Lung (tissue), 17 donors: ENCODE measurements at places on chromosomes 11 and 22. TPM values are rescaled to one million over a fixed set of nuclear protein-coding genes. Genes with fewer than 3 reads are reported as not detected.

CSRP3 gene
- 0.07 TPM for polyA plus RNA-seq

LRP4 gene
- polyA plus RNA-seq = 2.5 TPM

VWCE gene
- 0.13 TPM for polyA plus RNA-seq

TSPAN18 gene
- polyA plus RNA-seq = 8.3 TPM

CCDC116 gene
- 0.73 TPM for polyA plus RNA-seq

DNA sequence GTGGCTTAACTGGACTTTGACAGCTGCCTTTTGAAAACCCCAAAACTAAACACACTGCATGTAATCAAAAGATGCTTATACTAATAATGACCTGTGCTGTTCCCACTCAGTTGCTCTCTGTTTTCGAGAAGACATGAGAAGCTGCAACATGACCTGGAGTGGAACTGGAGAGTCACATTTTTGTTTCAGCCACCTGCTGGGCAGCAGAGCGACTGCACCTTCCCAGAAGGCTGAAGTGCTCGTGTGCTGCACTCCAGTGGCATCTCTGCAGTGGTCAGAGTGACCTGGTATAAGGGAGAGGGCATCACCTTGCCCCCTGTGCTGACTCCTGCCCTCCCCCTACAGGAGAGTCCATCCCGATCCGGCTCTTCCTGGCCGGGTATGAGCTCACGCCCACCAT lies 8.6 kb downstream of the THYN1 start:
- DNase-seq = no peak

DNA sequence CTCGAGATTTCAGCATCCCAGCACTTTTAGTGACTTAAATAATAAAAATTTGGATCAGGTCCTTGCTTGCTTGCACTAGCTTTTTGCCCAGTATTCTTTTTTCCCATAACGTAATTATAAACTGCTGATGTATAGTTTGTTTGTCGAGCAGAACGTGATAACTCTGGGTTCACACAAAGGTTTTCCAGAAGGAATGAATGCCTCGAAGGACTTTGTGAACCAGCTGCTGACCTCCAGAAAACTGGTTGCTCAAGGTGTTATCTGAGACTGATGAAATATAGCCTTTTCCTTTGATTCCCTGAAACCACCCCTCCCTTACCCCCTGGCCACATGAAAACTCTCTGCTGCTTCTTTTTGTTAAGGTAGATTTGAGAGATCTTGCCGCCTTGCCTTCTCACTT lies 229.1 kb upstream of the CARD18 start:
- DNase-seq = peak; percentile 27

DNA sequence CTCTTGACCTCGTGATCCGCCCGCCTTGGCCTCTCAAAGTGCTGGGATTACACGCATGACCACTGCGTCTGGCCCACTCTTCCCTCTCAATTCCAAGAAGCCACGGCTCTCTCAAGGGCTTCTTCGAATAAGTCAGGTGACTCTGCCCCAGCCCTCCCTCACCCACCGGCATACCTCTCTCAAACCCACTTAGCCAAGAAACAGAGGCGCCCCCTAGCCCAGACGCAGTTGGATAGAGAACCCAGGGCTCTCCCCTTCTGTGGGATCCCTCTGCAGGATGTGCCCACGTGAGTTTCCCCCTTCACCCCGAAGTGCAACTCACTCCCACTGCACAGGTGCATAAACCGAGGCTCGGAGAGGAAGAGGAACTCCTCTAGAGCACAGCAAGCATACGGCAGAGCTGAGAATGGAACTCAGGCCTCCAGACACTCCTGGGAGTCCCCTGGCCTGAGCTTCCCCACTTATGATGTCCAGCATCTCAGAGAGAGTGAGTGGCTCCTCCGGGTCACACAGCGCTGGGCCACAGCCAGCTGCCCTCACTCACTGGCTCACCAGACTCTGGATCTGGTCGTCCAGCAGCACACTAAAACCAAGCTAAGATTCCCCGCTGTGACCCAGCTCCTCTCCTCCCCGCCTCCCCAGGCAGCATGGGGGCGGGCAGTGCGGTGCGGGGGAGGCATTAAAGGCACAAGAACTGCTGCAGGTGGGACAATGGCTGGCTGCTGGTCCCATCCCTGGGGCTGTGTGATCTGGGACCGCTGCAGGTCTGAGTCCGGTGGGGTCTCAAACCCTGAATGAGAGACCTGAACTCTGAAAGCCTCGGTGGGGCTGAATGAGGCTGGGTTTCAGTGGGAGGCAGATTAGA lies 16.8 kb upstream of the RGL4 start:
- no peak for DNase-seq

DNA sequence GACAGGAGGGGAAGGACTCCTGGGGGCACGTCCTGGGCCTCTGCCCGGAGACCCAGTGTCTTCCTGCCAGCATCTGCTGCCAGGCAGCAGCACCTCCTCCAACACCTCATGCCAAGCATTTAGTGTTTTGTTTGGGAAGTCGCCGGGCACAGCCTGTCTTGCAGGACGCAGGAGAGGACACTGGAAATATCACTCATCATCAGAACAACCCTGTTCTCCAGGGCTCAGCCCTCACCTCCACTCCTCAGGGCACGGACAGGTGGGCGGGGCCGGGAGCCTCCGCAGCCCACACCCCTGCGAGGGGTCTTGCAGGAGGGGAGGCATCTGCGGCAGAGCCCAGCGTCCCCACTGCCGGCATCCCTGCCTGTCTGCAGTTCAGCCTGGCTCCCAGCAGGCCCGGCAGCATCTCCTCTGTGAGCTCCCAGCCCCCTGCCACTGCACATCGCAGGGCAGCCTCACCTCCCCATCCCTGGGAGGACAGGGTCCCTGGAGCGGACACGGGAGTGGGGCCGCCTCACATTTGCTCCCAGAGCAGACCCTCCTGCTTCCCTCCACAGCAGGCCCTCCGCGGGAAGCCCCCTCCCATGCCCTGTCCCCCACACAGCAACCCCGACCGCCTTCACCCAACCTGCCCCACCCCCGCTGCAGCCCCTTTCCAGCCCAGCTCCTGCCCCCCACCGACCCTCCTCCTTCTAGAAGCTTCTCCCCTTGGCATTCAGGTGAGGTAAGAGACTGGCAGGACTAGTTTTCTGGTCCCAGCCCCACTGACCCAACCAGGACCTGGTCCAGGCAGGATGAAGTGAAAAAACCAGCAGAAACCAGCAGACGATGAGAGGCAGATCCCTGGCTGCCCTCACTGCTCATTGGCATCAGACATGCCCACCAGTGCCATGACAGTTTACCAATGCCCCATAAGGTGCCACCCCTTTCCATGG lies 72.7 kb downstream of the BRD1 start:
- DNase-seq = no peak

DNA sequence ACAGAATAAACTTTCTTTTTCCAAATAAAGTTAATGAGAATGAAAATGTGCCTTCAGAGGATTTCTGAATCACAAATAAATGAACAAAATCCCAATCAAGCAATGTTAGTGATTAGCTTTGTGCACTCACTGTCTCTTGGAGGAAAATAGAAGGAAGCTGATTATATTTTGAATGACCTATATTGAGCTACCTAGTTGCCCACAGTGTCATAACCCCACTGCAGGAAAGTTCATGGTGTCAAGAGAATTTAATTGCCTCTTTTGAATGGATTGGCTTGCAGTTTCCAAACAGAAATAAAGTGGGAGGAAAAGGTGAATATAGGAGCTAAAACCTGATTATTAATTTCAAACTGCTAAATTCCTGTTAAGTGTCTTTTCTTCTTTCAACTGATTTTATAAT lies 515.9 kb downstream of the JRKL start:
- no peak for DNase-seq

GRCh38 chr11:28981381-28981780 lies 873.2 kb downstream of the METTL15 start:
- no peak for DNase-seq

DNA sequence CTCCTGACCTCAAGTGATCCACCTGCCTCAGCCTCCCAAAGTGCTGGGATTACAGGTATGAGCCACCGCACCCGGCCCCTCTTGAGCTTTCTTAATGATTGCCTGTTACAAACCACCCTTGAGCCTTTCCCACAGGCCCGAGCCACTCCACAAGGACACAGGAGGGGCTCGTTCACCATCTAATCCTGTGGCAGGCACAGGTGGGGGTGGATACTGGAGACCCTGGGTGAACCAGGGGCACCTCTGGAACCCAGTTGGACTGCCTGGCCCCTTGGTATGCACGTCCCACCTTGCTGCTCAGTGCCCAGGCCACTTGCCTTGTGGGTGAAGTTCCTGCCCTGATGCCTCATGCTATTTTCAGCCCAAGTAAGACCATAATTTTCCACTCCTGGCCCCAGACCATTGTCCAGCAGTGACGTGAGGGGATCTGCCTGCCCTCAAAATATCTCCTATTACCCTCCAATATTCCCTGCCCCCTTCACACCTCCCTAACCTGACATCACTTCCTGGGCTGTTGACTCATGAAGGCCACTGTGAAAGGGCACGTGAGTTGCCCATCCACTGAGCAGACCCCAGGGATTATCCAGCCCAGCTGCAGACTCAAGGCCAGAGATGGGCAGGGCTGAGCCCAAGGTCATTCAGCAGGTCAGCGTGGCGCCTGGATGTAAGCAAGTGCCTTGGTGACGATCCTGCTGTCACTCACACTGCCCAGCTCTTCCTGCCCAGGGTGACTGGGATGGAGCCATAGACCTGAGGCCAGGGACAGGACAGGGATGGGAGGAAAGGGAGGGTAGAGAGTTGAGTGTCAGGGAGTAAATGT lies 19.6 kb downstream of the P2RY2 start:
- no peak for DNase-seq

DNA sequence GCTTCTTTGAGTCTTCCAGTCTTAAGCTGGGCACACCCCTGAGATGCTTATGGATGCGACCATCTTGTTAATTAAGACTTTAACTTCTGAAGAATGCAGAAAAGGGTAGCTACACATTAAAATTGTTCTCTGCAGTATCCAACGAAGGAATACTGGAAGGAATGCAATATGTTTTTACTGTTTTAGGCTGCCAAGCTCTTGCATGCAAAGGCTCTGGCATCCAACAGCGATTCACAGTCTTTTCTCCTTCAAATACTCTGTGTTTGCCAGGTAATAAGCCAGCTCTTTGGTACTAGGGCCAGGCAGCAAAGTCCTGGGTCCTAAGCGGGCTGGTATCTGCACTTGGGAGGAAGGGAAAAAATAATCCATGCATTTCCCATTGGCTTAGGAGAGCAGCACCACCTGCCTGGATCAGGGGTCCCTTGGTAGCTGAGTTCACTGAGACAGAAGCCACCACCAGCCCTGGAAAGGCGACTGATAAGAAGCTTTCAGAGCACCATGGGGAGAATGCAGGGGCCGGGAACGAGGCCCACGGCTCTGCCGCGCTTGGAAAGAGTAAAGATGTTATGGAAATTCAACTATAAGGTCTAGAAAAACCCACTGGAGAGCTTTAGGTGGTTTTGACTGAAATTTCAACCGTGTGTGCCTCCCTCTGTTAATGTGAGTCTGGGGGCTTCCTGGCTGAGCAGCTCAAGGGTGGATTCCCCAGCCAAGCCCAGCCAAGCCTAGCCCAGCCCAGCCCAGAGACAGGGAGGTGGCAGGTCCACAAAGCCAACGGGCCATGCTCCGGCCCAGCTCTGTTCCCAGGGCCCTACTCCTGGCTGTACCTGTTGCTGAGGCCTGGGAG lies 67.0 kb upstream of the CCND1 start:
- DNase-seq = no peak

GRCh38 chr11:124446916-124447315 lies 1.4 kb upstream of the OR8B8 start:
- DNase-seq = no peak

- DNase-seq = no peak
Measured at GRCh38 chr11:3796801-3797328, 489 bp downstream of the NUP98 start.
